Spleen (tissue), 13 donors: ENCODE measurements at places on chromosomes 4 and X. TPM values are rescaled to one million over a fixed set of nuclear protein-coding genes. Genes with fewer than 3 reads are reported as not detected.

DNA sequence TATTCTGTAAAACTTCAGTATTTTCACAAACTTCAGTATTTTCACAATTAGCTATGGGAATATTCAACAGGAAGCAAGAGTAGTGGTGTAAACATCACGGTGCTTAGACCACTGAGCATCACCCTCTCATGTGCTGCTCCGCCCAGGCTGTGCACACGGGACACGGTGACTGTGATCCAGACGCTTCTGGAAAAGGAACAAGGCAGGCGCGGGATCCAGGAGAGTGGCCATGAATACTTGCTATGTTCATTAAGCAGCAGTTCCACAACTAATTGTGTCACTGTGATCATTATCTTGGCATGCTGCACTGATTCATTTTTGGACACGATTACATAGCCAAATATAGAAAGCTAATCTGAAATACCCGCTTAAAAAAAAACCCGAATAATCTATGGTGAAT is 19.6 kb upstream of the FAT1 start:
- no peak for DNase-seq

DNA sequence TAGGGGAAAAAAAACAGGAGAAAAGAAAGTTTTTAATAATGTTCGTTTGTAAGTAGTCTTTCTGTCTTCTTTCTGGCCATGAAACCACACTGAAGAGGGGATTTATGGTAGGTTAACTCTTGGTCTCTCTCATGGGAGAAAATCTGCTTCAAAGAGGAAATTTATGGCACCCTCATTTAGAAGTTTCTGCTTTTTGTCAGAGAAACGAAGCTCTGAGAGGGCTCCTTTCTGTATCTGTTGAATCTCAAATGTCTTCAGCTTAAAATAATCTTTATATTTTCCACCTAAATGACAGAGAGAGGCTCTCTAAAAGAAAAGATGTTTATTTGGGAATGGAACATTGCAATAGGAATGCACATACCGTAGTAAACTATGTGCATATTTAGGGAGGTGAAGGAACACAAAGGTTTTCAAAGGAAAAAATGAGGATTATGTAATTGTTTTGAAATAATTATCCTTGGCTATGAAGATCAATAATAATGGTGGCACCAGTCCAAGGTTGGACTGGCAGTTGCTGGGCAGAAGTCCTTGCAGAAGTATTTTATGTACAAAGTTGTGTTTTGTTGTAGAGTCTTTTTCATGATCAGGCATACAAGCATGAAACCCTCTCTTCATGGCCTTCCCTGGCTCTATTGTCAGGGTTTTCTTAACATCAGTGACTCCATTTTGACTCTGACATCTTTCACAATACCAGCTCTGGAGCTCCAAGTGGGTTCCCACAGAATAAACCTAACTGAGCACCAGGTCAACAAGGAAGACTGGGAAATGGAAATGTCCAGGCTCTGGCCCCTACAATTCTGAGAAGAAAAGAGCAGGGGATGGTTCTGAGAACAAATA is 53.0 kb upstream of the HPSE start:
- DNase-seq = no peak

DNA sequence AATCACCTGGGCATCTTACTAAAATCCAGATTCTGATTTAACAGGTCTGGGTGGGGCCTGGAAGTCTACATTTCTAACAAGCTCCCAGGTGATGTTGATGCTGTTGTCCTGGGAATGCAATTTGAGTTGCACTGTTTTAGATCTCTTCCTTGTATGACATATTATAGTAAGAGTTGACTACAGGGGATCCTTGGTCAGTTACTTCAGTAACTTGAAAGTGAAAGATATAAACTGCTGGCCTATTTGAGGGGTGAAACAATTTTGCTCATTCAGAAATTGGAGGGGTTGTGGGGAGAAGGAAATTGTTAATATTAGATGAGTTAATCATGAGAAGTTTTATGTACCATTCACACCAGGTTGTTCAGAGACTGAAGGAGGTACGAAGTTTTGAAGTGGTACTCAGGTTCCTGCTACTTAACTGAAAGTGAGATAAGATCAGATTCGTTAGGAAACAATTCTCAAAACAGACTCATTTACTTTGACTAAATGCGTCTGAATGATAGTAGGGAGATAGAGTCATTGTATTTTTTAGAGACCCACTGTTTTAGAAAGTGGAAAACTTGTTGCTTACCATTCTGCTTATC is 12.5 kb downstream of the SH2D1A start:
- DNase-seq = no peak

GRCh38 chr4:1136048-1136447 is 22.7 kb upstream of the RNF212 start:
- no peak for DNase-seq

DNA sequence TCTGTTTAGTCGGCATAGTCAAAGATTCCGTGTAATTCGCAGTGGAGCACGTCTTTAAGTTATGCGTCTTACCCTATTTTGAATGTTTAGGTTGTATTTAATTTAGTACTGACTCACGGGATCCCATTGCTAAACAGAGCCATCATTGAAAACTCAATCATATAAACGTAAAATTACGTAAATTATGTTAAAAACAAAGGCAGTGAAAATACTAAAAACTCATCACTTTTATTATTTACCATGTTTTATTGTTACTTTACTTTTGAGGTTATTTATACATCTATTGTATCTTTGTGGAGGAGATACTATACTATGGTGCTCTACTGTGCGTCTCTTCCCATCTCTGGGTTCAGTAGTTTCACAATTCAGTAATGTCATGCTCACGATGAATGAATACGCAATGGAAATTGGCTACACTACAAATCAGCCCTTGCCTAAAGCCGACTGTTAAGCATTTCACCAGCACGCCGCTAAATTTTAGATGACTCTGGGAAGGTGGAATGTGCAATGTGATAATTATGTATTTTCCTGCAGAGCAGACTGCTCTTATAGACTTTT is 944 bp downstream of the FUNDC2 start:
- DNase-seq = no peak

DNA sequence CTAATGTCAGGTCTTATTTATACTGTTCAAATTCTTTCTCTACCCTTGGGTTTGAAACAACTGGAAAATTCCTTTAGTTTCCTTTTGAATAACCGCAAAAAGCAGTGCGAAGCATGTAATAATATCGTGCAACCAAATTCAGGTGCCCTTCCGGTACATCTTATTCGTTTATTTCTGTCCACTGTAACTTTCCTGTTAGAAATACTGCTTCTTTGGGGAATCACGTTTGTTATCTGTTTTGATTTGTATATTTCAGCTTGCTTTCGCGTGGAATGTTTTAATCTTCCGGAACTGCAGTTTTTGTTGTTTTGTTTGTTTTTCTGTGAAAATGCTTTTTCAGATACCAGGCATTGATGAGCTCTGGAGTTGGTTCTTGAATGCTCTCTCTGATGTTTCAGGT is 85.7 kb upstream of the HPRT1 start:
- no peak for DNase-seq

GRCh38 chr4:888029-888428 is 44.1 kb downstream of the GAK start:
- DNase-seq = no peak

DNA sequence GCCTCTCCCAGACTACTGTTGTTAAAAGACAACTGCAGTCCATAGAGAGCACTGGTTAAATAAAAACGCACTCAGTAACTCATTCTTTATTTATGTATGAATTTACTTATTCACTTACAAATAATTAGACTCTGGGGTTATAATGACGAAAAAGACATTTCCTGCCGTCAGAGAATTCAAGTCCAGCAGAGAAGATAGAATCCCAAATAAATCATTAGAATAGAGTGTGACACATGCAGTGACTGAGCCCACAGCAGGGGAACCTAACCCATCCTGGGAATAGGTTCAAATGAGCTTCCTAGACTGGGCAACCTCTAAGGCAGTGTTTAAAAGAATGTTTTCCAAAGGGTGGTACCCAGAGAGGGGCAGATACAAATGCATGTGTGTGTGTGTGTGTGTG is 53.9 kb downstream of the FGFBP1 start:
- DNase-seq = no peak

DNA sequence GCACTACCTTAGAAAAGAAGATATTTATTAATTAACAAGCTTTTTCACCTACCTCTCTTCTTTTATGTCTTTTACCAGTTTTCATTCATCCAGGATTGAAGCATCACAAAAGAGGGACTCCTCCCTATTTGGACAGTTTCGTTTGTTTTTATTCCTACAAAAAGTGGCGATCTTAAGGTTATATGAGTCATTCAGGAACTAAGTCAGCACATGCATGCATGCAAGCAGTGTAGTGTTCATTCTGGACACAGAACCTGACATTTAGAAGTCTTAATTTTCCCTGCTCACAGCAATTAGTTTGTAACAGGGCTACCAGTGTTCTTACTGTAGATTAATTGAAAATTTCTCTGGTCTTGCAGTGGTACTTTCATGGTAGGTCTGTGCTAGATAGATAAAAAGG is 47.9 kb upstream of the QRFPR start:
- DNase-seq = no peak

DNA sequence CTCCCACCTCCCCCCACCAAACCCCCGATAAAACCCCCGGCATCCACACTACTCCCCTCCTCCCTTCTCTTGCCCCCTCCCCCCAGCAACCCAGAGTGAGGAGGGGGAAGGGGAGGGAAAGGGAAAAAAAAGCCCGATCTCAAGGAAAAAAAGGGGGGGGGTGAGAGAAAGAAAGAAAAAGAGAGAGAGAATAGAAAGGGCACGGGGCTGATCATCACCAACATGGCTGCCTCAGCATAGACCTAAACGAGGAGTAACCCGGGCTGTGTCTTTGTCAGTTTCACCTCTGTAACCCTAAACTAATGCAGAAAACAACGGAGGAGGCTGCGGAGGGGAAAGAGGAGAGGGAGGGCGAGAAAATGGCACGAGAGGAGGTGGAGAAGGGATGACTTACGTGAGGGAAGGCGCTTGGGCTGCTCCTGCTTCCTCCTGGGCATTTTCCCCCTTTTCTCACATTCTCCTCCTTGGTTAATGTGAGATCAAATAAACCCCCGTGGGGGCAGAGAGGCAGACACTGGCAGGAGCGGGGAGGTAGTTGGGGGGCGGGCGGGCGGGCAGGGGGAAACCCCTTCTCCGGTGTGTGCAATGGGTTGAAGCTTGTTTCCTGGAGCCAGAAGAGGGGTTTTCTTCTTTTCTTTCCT is 532 bp downstream of the ZNF827 start:
- DNase-seq = no peak

UBE2K gene
- polyA plus RNA-seq = 27.4 TPM

RTL9 gene
- polyA plus RNA-seq = not detected

RASSF6 gene
- polyA plus RNA-seq = 0.22 TPM
